ENCODE measurements at places on chromosomes 4 and X. TPM values are rescaled to one million over a fixed set of nuclear protein-coding genes. Genes with fewer than 3 reads are reported as not detected.

DNA sequence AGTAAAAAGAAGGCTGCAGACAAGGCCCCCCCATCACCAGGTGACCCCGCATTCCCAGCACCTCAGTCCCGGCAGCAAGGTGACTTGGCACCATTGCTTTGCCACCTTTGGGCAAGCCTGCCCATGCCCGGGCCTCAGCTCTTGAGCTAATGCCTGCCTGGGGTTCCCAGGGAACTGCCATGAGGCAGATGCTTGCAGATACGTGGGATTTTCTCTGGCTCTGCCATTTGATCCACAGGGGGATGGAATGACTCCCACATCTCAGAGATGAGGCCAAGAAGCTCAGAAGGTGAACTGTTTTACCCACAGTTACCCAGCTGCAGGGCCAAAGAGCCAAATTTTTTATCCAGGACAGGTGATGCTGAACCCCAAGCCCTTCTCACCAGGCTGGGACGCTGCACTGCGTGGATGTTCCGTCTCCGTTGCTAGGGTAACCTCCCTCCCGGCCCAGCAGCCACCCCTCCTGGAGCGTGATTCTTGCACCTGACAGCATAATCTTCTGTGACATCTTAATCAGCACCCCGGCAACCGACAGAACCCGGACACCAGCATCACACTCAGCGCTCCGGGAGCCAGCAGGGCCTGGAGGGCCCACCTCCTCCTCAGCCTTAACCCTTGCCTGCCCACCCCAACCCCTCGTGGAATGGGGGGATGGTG lies 15.7 kb upstream of the MSX1 start:
- DNase-seq: no peak

DNA sequence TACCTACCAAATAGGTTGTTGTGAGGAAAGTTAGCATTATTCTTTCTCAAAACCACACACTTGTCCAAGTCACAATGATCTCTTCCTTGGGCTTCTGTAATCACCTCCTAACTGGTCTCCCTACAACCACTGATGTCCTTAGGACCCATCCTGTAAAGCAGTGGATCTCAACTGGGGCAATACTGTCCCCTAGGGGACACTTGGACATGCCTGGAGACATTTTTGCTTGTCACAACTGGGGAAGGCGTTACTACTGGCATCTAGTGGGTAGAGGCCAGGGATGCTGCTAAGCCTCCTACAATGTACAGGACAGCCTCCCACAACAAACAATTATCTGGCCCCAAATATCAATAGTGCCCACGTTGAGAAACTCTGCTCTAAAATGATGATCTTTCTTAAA lies 118.7 kb upstream of the AP1S2 start:
- DNase-seq: no peak

The PIM2 gene
- 3.0 TPM for total RNA-seq

DNA sequence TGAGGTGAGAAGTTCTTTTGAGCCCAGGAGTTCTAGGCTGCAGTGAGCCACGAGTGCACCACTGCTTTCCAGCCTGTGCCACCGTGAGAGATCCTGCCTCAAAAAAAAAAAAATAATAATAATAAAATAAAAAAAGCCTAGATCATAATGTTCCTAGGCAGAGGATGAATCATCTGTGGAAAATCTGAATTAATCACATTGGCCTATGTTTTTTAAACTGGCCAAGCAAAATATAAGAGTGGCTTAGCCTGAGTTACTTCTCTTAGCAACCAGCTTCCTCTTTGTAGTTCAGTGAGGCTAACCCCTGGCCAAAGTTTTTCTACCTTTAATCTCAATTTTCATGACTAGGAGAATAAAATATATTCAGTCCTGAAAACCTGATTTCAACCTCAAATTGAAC lies 614.6 kb downstream of the PPP4R3C start:
- DNase-seq: no peak

The NUP62CL gene
- total RNA-seq: 0.14 TPM

The XPNPEP2 gene
- total RNA-seq: 29.3 TPM

GRCh38 chrX:11180571-11180970 lies 69.4 kb downstream of the HCCS start:
- no peak for DNase-seq

DNA sequence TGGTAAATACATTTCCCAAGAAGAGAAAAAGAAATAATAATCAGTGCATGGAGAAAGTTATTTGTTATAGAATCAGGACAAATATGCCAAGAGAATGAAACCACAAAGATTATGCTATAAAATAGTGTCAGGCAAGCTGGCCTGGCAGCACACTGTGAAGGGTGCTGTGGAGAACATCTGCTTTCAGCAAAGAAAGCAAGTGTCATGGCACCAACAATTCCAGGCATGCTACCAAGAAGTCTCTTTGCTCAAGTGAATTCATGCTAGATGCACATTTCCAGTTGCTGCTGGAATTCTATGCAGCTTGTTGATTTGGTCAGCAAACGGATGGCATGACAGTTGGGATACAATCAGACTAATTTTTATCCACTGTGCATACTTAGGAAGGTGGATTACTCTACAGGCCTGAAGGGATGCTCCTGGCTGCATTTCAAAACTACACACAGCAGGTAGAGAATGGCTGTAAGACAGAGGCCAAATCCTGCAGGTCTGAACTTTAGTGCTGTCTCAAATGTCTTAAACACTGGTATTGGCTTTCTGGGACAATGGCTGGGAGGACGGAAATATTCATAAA lies 154.6 kb upstream of the FAT1 start:
- no peak for DNase-seq

DNA sequence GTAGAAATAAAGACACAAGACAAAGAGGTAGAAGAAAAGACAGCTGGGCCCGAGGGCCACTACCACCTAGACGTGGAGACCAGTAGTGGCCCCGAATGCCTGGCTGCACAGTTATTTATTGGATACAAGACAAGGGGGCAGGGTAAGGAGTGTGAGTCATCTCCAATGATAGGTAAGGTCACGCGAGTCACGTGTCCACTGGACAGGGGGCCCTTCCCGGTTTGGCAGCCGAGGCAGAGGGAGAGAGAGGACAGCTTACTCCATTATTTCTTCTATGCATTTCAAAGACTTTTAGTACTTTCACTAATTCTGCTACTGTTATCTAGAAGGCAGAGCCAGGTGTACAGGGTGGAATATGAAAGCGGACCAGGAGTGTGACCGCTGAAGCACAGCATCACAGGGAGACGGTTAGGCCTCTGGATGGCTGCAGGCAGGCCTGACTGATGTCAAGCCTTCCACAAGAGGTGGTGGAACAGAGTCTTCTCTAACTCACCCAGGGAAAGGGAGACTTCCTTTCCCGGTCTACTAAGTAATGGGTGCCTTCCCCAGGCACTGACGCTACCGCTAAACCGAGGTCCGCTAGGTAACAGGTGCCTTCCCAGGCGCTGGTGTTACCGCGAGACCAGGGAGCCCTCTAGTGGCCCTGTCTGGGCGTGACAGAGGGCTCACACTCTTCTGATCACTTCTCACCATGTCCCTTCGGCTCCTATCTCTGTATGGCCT lies 44.9 kb downstream of the ZBTB49 start:
- peak; percentile 87 for DNase-seq

GRCh38 chr4:42396752-42397634 lies at the start of gene SHISA3:
SHISA3 (plus strand) TSS chr4:42397488; CDS start chr4:42398057, 569 bp downstream.
- no peak for DNase-seq

GRCh38 chrX:136899221-136899620 lies 18.7 kb upstream of the RBMX start:
- DNase-seq: no peak

- no peak for DNase-seq
Measured at GRCh38 chr4:142475663-142476062, 370.4 kb downstream of the INPP4B start.

- no peak for DNase-seq
Measured at GRCh38 chr4:19531906-19532848, 719.5 kb upstream of the SLIT2 start.

The RTL9 gene
- 0.19 TPM for total RNA-seq

DNA sequence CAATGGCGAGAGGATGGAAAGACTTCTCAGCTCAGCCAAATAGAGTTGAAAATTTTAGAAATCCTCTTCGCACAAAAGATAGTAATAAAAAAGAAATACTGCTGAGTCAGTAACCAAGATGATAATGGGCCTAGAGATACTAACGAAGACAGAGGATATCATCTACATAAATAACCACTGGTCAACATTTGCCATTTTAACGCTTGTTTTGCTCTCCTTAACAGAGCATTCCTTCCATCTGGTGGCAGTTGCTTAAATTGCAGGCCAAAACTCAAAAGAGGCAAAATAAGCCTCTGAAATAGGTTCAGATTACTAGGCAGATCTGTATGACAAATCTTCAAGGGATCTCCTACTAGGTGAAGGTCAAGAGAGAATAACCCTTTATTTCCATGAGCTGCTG lies 51.7 kb upstream of the MCF2 start:
- DNase-seq: no peak

DNA sequence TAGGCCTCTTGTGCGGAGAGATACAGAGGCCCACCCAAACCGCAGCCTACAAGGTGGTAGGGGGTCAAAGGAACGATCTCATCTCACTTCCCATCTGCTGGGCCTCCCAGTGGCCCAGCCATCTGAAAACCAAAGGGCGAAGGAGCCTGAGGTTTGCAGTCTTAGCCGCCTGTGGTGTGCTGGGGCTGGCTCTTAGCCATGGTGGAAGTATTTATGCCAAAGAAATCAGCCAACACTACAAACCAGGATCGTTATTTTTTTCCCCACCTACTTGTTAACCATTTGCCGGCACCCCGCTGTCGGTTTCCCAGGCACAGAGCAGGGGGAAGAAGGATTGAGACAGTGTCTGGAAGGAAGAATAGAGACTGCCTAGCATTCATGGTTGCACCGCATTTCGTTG lies 30.9 kb upstream of the CDKL5 start:
- no peak for DNase-seq

- DNase-seq: no peak
Measured at GRCh38 chr4:70936200-70936787, 34.1 kb downstream of the MOB1B start.

GRCh38 chrX:31550158-31550557 lies 478.3 kb upstream of the FTHL17 start:
- DNase-seq: no peak

- no peak for DNase-seq
Measured at GRCh38 chrX:110584083-110584482, 211.5 kb downstream of the CHRDL1 start.

GRCh38 chrX:150775569-150776350 lies 82.6 kb downstream of the MTMR1 start:
- DNase-seq: no peak

DNA sequence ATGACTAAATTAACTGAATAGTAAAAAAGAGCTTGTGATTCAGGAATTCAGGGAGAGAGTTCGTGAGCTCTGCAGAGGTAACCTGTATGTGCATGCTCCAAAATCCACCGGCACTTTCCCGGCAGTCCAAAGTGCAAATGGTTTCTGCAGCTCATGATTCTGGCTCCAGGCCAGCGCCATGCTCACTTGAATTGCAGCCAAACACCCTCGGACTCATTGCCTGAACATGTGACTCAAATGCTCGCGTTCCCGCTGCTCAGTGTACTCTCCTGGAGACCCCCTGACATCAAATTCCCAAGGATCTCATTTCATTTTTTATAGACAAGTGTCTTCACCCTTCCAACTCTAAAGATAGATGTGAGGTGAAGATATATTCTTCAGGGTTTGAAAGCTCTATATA lies 44.1 kb upstream of the SH3RF1 start:
- DNase-seq: no peak

DNA sequence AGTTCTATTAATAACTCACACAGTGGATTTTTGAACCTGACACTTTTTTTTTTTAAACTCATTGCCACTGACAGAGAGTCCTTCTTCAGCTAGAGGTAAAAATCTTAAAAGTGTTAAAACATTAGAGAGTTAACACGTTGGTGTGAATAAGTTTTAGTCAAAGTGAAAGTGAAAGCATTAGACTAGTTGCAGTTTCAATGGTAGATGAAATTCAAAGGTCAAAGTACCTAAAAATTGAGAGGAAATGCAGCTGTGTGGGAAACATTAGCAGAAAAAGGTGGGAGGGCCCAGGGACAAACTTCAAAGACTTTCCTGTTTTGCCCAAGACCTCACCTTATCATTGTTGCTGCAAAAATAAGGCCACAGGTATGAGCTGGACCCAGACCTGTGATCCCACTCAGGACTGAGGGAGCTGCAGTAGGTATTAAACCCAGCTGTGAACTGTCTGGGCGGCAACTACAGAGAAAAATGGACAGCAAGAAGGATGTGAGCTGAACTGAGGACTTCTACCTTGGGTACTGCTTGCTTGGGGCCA lies 17.6 kb upstream of the GABRA4 start:
- no peak for DNase-seq

- DNase-seq: no peak
Measured at GRCh38 chrX:42242004-42242403, 318.6 kb upstream of the CASK start.

- no peak for DNase-seq
Measured at GRCh38 chrX:13304052-13304451, 15.8 kb downstream of the ATXN3L start.

DNA sequence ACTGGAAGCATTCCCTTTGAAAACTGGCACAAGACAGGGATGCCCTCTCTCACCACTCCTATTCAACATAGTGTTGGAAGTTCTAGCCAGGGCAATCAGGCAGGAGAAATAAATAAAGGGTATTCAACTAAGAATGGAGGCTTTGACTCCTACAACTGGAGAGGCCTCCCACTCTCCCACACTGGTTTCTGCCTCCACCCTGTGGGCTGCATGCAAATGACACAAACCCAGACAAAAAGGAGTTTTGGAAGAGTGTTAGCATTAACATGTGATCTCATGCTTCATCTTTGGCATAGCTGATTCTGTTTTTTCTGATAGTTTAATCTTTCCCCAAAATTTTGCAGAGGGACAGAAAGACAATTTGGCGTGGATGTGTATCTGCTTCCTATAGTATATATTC lies 80.8 kb upstream of the IQCM start:
- DNase-seq: no peak

The PSAPL1 gene
- total RNA-seq: not detected

The NDNF gene
- total RNA-seq: 4.6 TPM

- DNase-seq: no peak
Measured at GRCh38 chr4:76963131-76963750, 13.7 kb downstream of the SEPTIN11 start.

The ANKRD50 gene
- 39.9 TPM for total RNA-seq

The RENBP gene
- 17.6 TPM for total RNA-seq

- no peak for DNase-seq
Measured at GRCh38 chr4:188110036-188110435, 633 bp upstream of the TRIML2 start.

The UBE2K gene
- 52.4 TPM for total RNA-seq

- DNase-seq: peak; percentile 92
Measured at GRCh38 chr4:98929341-98930267, 671 bp upstream of the EIF4E start.

The KLHL4 gene
- 8.0 TPM for total RNA-seq

The GRID2 gene
- not detected for total RNA-seq

- peak; percentile 30 for DNase-seq
Measured at GRCh38 chr4:954211-955020, 19.0 kb downstream of the DGKQ start.

GRCh38 chr4:155114790-155115189 lies 93.6 kb upstream of the NPY2R start:
- no peak for DNase-seq

DNA sequence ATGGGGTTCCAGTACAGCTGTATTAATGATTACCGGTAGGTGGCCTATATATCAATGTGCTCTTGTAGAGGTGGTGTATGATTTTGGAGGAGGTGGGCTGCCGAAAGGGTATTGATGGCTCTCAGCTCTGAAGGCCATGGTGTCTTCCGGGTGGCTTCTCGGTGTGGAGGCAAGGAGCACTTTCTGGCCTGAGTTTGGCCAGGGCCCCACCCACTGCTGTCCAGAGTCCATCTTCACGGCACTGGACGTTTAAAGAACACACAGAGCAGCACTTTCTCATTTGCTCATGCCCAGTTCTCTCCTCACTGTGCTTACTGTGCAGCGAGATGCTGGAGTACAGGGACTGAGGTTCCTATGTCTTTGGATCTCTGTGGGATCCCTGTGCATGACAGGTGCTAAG lies 16.1 kb downstream of the BST1 start:
- no peak for DNase-seq

The ARMCX1 gene
- 28.8 TPM for total RNA-seq

Measured in posterior vena cava (tissue), 2 donors.